ENCODE measurements at places on chromosomes 7 and 10.

GRCh38 chr7:23938937-23939552 lies 229.0 kb downstream of the STK31 start:
- DNase-seq = no peak

DNA sequence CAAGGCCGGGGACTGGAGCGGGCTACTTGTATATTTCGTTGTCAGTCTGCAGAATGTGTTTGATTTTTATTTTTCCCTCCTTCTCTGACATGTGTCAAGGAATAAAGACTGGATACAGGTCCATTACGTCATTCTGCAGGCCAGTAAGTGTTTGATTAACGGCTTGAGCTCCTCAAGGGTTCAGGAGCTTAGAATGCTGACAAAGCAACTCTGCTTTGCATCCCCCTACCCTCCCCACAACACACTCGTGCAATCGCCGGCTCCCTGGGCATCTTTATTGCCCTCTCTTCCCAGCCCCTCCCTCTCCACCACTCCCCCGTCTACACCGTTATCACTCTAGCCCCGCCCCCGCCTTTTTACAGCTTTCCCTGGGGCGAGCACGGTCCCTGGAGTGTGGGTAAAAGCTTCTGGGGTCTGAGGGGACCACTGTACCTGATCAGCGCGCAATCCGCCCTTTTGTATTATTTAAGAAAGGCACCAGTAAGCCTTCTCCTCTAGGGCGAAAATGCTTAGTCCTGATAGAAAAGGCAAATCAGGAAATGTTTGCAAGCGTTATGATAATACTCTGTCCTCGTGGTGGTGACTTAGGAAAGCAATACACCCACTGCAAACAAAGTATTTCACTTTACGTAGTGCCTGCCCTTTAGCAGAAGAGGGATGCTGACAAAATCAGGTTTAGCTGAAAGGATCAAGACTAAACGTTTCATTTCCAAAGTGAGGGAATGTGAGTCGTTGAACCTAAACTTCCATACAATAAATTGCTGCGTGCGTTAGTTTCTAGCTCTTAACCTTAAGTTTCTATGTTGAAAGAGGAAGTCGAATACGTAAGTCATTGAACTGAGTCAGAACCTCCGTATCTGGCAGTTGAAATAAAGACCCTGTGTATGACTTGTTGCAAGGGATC lies 1.4 kb upstream of the CREB5 start:
- DNase-seq = no peak

DNA sequence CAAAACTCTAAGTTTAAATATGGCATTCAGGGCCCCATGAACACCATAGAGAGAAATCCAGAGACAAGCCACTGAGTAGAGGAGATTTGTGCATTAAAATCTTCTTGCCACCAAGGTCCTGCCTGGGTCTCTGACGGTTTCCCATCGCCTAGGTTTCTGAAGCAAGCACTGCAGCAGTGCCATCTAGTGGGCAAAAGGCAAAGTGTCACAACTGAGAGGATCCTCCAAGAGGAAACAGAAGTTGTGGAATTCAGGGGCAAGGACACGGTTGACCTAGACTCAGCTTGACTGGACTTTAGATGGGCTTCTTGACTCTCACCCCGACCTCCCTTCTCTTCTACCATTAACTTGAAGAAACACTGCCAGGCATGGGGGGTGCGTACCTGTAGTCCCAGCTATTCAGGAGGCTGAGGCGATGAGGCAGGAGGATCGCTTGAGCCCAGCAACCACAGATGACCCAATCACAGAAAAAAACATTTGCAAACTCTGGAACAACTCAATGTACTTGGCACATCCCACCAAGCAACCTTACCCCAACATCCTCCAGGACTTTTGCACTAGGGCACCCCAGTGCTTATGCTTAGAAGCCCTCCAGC lies 604.1 kb downstream of the GALNT17 start:
- DNase-seq = peak; percentile 40

GRCh38 chr7:154587792-154588191 lies 415.1 kb downstream of the PAXIP1 start:
- no peak for DNase-seq

DNA sequence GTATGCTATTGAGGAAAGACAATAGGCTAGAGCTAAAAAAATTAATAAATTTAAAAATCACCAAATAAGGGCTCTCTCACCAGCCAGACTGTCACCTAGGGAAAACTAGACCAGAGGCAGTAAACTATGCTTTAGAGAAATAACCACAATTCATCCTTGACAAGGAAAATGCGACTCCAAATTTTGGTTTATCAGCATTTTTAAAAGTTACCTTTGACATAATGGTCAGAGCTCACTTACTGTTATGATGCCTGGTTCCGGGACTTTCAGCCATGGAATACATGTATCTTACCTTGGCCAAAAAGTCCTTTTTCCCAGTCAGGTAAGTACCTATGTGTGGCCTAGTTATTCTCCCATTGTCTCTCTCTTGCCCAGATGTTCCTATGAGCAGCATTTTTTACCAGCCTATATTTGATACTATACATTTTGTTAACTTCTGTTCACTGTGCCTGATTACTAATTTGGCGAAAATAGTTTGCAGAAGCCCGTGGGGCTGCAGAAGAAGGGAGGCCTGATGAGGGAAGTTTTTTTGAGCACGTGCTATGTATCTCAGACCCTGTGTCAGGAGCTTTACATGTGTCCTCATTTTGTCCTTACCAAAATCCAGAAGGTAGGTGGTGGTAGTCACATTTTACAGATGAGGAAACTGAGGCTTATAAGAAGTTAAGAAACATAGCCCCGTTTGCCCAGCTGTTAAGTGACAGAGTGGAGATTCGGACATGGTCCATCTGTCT lies 149.7 kb downstream of the CELF2 start:
- DNase-seq = no peak

DNA sequence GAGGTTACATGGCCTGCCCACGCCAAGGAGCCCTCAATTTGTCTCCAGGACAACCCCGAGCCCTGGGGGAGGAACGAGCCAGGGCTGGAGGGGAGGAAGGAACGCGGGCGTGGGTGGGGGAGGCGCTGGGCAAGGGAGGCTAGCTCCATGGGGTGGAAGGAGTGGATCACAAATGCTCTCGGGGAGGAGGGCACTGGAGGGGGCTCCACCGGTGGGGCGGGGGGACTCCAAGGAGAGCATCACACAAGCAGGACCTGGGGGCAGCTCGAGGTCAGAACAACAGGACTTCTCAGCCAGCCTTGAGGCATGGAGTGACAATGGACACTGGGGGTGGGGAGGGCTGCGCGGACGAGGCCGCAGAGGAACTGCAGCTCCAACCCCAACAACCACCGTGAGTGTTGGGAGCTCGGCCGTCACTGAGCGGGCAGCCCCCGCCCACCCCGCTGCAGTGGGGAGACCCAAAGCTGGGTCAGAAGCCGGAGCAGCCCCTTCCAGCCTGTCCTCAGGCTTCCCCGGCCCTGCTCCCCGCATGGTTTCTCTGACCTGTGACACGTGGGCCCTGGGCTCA lies 41.1 kb downstream of the STK32C start:
- DNase-seq = no peak

- DNase-seq = no peak
Measured at GRCh38 chr7:152904698-152905097, 145.1 kb downstream of the ACTR3B start.

DNA sequence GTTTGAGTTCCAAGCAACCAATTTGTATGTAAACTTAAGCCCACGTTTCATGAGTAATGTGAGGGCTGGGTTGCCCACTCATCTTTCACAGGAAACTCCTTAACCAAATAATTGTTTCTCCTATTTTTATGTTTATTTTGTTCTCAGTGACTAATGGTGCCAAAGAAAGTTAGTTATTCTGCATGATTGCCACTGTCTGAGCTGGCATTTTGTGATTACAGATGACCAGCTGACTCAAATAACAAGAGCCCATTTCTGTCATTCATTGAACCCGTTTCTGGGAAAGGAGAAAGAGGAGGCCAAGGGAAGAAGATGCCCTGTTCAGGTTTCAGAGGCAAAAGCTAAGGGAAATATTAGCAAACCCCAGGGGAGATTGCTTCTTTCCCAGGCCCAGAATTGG lies 186.9 kb upstream of the MYO3A start:
- no peak for DNase-seq

DNA sequence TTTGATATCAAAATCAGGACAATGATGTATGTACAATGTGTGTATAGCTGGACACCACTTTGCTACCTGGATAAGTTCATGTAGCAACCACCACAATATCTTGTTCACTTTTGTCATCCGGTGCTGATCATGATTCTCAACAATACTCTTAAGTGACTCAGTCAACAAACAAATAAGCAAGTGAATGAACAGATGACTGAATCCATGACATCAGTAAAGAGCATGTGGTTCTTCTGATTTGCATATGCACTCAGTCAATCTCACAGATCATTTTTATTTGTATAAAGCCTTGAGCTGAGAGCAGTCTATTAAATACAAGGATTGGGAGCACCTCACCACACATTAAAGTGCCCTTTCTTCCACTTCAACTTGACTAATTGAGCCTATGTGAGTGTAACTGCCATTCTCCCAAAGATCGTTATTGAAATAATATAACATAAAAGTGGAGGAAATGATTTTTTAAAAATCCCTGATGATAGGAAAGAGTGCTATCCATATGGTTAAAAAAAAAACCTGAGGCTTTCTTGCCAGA lies 69.5 kb downstream of the NPSR1 start:
- no peak for DNase-seq

- DNase-seq = no peak
Measured at GRCh38 chr7:37920849-37921805, 687 bp downstream of the EPDR1 start.

- DNase-seq = no peak
Measured at GRCh38 chr7:130732980-130733930, 752 bp downstream of the KLF14 start.

GRCh38 chr7:7529328-7529727 lies 6.3 kb downstream of the COL28A1 start:
- DNase-seq = no peak

DNA sequence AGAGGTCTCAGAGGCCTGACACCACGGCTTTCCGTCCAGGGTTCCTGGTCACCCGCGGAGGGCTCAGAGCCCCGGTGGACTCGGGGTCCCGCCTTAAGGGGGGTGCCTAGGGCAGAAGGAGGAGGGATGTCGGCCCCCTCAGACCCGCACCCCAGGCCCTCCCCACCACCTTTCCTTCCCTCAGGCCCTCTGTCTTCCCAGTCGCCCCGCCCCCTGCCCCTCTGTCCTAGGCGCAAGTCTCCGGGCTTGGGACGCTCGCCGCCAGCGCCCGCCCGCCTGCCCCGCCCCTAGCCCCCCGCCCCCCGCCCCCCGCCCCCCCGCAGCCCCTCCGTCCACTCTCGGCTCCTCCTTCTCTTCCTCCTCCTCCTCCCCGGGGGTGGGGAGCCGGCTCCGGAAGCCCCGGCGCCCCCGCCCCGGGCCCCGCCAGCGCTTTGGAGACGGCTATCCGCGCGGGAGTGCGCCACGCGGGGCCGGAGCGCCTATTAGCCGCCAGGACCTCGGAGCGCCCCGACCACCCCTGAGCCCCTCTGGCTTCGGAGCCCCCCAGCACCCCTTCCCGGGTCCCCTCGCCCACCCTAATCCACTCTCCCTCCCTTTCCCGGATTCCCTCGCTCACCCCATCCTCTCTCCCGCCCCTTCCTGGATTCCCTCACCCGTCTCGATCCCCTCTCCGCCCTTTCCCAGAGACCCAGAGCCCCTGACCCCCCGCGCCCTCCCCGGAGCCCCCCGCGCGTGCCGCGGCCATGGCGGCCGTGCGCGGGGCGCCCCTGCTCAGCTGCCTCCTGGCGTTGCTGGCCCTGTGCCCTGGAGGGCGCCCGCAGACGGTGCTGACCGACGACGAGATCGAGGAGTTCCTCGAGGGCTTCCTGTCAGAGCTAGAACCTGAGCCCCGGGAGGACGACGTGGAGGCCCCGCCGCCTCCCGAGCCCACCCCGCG lies at the start of gene AEBP1:
Gene AEBP1 (plus strand): TSS at position 423 of the 937 bp plus-strand sequence. CDS start 321 bp downstream, at position 744.
- DNase-seq = no peak

- DNase-seq = no peak
Measured at GRCh38 chr10:110067960-110068770, 60.4 kb downstream of the ADD3 start.

- no peak for DNase-seq
Measured at GRCh38 chr7:40530292-40530691, 395.5 kb downstream of the SUGCT start.

GRCh38 chr10:99630991-99631390 lies 10.8 kb upstream of the SLC25A28 start:
- DNase-seq = no peak

DNA sequence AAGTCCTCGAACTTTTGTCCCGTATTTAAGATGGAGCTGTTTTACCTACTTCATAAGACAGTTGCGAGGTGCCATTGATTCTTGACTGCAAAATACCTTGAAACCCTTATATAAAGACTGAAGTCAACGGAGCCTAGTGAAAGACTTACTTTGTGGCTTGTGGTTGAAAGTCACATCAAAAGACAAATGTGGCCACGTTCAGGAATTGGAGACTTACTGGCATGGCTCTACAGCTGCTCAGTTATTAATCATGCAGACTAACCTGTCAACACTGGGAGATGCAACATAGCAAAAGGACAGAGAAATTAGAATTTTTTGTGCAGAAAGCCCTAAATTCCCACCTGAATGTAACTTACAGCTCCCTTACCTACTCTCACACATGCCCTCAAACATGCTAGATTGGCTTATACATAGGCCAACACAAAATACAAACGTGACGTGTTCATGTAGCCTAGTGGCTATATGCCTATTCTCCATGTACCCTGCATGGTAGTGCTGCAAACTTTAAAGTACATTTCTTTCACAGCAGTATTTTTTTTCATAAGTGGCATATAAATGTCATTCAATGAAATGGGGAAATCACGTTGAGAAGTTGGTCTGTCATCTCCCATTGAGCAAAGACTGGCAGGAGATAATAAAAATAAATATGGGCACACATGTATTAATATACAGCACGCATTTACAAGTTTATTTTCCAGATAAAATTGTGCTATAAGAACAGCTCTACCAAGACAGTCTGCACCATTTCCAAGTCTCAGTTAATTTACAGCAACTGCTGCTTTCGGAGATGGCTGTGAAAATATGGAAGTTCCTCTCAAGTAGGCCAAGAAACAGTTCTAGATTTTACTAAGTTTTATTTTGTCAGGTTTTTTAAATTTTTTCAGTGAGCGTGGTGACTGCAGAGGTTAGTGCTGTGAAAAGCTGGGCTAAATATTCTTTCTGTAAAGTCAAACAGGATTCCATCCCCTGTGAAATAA lies 170.4 kb upstream of the C7orf33 start:
- DNase-seq = no peak

DNA sequence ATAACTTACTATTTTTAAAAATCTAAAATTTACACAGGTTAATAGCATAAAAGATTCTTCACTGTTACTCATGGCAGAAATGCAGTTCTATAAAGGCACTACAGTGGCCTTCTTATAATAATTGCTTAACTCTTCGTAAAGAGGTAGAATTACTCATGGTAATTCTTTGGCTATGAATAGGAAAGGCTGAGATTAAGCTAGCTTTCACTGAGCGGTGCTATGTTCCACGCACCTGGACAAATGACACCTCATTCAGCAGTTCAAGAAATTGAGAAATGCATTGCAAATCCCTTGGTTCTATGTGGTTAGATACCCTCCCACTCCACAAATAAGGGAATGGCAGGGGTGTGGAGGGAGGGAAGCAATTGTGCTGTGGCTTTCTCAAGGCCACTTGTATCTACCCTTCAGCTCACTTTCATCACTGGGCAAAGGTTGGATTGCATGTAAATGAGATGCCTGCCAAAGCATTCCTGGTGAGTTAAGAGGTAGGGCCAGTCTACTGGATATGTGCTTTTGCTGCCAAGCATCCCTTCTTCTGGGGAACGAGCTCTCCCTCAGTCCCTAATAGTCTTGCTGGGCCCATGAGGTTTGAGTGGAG lies 210.9 kb downstream of the TEX36 start:
- DNase-seq = peak; percentile 18

- no peak for DNase-seq
Measured at GRCh38 chr7:77727527-77727926, 31.3 kb downstream of the RSBN1L start.

Data from putamen (tissue), 1 donor.